Right ventricle myocardium superior (tissue), 1 donor: ENCODE measurements at places on chromosomes 12 and 14. TPM values are rescaled to one million over a fixed set of nuclear protein-coding genes. Genes with fewer than 3 reads are reported as not detected.

The GZMB gene
- 1.3 TPM for total RNA-seq

The GLI1 gene
- 0.56 TPM for total RNA-seq

The SOAT2 gene
- total RNA-seq: not detected

The CARMIL3 gene
- total RNA-seq: 0.08 TPM

The TAS2R7 gene
- total RNA-seq: not detected

The DTX3 gene
- 21.7 TPM for total RNA-seq

The NDRG2 gene
- total RNA-seq: 327 TPM

The WNT1 gene
- total RNA-seq: not detected

The GNB3 gene
- total RNA-seq: 2.9 TPM

The GLT1D1 gene
- 0.30 TPM for total RNA-seq

The SLC16A7 gene
- 108 TPM for total RNA-seq

The TMEM63C gene
- 2.9 TPM for total RNA-seq

The GLS2 gene
- 0.40 TPM for total RNA-seq

The MMP17 gene
- 1.3 TPM for total RNA-seq

The LYZ gene
- total RNA-seq: 39.9 TPM

The CFAP54 gene
- 0.13 TPM for total RNA-seq

The MMP19 gene
- total RNA-seq: 3.4 TPM

The CCDC177 gene
- not detected for total RNA-seq

The SCN8A gene
- 0.13 TPM for total RNA-seq

The KRT82 gene
- not detected for total RNA-seq

The SERPINA3 gene
- 55.2 TPM for total RNA-seq

The GRIP1 gene
- 4.1 TPM for total RNA-seq

The NCKAP5L gene
- 29.0 TPM for total RNA-seq

The MGP gene
- 231 TPM for total RNA-seq

The KCNK10 gene
- total RNA-seq: not detected

The OR6C2 gene
- not detected for total RNA-seq

The JPH4 gene
- 0.13 TPM for total RNA-seq

The NPFF gene
- total RNA-seq: not detected

The HCAR3 gene
- total RNA-seq: not detected

The RNASE4 gene
- total RNA-seq: 9.4 TPM

The SLC5A8 gene
- total RNA-seq: not detected

The CISTR gene
- total RNA-seq: 0.83 TPM

The TESPA1 gene
- 0.59 TPM for total RNA-seq

The FOXG1 gene
- not detected for total RNA-seq

The BIN2 gene
- total RNA-seq: 1.5 TPM

The ING4 gene
- 25.3 TPM for total RNA-seq

The HAL gene
- total RNA-seq: 0.16 TPM

The ASCL1 gene
- total RNA-seq: not detected

The RNASE7 gene
- not detected for total RNA-seq

The B4GALNT3 gene
- total RNA-seq: 32.1 TPM

The ARHGAP9 gene
- total RNA-seq: 4.1 TPM

The L3HYPDH gene
- 9.1 TPM for total RNA-seq

The KRT74 gene
- not detected for total RNA-seq

The FAIM2 gene
- 10.6 TPM for total RNA-seq

The NANOG gene
- total RNA-seq: not detected
